ENCODE measurements at places on chromosomes 1 and 21.

DNA sequence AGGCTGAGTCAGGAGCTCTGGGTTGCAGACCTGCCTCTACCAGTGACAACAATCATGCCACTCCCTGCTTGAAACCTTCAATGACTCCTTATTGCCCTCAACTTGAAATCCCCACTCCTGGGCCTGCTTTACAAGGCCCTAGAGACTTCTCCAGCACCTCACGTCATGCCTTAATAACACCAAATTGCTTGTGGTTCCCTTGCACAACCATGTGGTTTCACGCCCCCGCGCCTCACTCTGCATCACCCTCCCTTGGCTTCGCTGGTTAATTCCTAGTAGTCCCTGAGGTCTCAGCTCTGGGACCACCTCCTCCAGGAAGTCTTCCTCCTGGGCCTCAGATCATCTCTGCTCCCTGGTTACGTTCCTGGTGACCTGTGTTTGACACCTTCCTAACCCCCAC, 33.0 kb downstream of the EPHA2 start:
- DNase-seq = peak; percentile 7

- no peak for DNase-seq
Measured at GRCh38 chr1:53460211-53460634, 1.0 kb downstream of the DMRTB1 start.

GRCh38 chr1:59393211-59394180, 96.6 kb downstream of the FGGY start:
- DNase-seq = no peak

- no peak for DNase-seq
Measured at GRCh38 chr1:233470741-233471499, 143.0 kb upstream of the KCNK1 start.

- peak; percentile 81 for DNase-seq
Measured at GRCh38 chr1:2786329-2787162, 14.9 kb downstream of the TTC34 start.

- no peak for DNase-seq
Measured at GRCh38 chr1:46461809-46462448, 27.7 kb upstream of the DMBX1 start.

- no peak for DNase-seq
Measured at GRCh38 chr1:5995871-5996630, 3.8 kb upstream of the NPHP4 start.
